Stimulated activated CD4-positive, alpha-beta T cell treated with anti-CD3 and anti-CD28 coated beads, TNF-alpha, amount 100 ng/mL, for 4 hours (primary cell): ENCODE measurements at places on chromosomes 13 and 19.

- no peak for DNase-seq
Observed at GRCh38 chr13:110448677-110449076, 112.8 kb downstream of the RAB20 start.

DNA sequence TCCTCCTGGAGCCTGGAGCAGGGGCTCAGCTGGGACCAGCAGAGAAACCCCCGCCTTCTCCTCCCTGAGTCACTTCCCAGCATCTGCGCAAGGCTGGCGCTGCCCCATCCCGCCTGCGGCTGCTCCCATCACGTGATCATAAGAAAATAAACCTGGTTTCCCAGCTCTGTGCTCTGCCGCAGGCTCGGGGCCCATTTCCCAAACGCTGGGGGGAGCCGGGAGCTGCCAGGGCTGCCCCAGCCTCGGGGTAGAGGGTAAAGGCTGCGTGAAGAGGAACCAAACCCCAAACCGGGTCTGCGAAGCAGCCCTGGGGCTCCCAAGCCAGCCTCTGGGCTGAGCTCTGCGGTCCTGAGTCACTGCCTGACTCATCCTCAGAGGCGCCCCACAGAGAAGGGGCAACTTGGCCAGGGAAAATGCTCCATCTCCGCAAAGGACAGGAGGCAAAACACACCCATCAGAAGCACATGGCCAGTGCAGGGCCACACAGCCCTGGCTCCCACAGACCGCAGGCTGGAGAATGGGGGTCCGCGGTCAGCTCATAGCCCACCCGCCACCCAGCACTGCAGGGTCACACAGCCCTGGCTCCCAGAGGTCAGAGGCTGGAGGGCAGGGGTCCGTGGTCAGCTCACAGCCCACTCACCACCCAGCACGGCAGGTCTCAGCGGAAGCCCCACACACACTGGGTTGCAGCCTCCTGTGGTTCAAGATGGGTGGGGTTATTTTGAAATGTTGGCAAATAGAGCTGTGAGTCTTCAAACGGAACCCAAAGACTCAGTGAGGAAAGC lies 67.1 kb downstream of the RASA3 start:
- peak; percentile 61 for DNase-seq

DNA sequence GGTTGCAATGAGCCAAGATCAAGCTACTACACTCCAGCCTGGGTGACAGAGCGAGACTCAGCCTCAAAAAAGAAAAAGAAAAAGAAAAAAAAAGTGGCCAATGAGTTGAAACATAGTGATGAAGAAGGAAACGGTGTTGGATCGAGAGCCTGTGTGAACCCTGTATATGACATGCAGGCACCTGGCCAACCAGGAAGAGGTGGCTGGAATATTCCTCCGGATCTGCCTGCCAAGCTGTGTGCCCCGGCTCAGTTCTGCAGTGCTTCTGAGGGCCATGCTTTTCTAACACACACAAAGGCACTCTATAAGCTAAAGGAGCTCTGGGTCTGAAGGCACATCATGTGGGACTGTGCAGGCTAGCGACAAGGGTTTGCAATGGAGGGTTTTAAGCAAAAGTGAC lies 3.7 kb upstream of the ZNF444 start:
- DNase-seq, result no peak

DNA sequence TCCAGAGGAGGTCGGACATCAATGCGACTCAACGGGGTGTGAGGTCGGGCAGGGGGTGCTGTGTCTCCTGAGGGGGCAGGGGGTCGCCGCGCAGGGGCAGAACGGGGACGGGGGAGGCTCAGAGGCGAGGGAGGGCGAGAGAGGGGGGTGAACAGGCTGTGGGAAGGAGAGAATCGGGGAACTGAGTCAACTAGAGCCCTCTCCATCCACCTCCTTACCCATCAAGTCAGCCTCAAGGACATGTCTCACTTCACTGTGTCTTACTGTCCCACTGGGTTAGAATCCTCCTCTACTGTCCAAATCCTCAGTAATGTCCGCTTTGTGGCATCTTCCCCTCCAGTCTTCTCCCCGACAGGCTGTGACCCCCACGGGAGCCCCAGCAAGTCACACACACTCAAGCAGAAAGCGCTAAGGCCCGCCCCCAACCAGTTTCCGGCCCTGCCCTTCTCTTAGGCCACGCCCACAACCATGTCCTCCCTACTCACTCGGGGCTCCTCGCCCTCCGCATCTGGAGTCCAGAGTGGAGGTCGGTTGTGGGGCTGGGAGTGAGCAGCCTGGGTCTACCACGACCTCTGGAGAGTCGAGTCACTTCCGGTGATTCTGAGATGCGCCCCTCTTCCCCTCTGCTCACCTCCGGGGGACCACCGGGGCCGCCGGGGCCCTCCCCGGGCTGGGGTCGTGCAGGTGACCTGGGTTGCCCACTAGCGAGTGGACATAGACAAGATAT lies 9.3 kb downstream of the PLEKHA4 start:
- DNase-seq, result peak; percentile 70

GRCh38 chr19:17778251-17778967 lies 16.5 kb upstream of the B3GNT3 start:
- DNase-seq, result no peak

DNA sequence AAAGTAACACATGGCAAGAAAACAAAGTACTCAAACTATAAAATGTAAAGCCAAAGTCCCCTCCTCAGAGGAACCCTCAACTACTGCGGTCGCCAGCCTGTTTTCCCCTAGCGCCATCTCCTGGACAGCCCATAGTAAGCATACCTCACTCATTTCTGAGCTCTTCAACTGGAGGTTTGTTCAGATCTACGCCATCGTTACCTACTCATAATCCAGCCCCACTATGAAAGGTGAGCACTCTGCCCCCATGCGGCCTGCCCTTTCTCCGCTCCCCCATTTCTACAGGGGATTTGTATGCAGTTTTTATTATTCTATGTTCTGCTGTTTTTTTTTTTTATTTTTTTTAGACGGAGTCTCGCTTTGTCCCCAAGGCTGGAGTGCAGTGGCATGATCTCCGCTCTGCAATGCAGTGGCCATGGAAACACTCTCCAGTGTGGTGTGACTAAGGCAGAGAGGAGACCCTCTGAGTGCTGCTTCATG lies 26.2 kb downstream of the OPA3 start:
- peak; percentile 32 for DNase-seq

DNA sequence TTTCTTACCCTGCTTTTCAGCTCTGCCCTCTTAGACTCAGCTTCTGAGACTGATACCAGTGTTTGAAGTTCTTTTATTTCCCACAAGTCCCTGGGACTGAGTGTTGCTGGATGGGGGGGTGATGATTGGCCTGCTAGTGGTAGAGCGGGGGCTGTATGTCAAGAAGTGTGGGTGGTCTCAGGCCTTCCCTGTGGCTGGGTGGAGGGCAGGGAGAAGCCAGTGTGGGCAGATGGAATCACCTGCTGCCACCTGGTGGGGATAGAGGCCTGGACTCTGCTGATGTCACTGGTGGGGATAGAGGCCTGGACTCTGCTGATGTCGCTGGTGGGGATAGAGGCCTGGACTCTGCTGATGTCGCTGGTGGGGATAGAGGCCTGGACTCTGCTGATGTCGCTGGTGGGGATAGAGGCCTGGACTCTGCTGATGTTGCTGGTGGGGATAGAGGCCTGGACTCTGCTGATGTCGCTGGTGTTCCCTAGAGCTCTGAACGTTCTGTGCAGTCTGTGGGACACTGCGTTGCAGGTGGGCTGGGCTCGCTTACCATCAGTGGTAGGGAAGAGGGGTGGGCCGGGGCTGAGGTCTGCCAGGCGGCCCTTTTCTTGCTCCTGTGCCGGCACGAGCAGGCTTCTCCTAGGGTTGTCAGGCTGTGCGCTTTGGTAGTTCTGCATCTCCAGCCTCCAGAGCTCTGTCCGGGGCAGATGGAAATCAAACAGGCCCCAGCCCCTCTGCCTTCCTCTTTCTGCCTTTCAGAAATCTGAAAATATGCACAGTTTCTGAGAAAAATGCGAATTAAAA lies 101.3 kb downstream of the ARHGEF7 start:
- DNase-seq, result peak; percentile 15

- DNase-seq, result no peak
Observed at GRCh38 chr19:44647144-44647543, 3.4 kb downstream of the PVR start.

DNA sequence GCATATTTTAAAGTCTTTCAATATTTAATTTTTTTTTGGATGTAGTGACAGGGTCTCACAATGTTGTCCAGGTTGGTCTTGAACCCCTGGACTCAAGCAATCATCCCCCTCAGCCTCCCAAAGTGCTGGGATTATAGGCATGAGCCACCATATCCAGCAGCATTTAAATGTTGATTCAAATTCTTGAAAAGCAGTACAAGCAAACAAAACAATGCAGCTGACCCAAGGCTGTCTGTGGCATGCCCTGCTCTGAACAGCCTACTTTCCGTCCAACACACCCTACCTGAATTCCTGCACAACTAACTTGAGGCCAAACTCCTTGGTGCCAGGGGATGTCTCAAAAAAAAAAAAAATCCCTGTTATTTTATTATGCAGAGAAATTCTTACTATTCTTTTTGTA lies 23.0 kb downstream of the NEK5 start:
- DNase-seq, result no peak

DNA sequence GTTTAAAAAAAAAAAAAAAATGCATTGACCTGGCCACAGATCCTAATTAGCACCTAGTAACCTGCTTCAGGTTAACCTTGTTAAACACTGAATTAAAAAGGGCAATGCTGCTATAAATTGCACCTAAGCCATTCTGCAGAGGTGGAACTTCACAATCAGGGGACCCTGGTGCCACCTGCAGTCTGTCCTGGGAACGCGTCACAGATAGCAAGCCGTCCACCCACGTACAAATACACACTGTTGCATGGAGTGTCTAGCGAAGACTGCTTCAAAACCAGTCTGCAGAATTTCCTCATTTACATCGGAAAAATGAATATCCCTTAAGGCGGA lies 169.3 kb downstream of the COL4A1 start:
- peak; percentile 12 for DNase-seq

DNA sequence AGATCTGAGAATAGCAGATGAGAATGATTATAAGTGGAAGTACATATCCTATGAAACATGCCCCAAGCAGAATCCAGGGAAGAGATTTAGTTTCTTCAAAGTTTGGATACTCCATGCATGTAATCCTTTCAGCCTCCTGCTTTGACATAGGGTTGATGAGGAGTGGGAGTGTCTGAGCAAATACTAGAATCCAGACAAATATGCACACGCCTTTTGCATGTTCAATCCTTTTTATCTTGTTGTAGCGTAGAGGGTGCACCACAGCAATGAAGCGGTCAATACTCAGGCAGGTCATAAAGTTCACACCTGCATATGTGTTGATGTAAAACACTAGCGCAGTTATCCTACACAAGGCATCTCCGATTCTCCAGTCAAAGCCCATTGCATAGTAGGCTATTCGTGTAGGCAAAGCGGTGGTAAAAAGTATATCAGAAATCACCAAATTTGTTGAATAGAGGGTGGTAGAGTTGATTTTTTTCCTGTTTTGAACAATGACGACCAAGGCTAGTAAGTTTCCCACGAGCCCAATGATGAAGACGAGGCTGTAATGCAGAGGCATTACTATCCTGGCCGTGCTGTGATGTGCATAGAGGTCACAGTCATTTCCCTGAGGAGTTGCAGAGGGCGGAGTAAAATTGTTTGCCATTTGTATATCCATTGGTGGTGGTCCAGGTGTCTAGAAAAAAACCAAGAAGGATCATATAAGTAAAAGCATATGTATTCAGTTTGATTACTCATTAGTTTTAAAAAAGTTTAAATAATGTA lies 11.5 kb downstream of the GPR183 start:
- no peak for DNase-seq

DNA sequence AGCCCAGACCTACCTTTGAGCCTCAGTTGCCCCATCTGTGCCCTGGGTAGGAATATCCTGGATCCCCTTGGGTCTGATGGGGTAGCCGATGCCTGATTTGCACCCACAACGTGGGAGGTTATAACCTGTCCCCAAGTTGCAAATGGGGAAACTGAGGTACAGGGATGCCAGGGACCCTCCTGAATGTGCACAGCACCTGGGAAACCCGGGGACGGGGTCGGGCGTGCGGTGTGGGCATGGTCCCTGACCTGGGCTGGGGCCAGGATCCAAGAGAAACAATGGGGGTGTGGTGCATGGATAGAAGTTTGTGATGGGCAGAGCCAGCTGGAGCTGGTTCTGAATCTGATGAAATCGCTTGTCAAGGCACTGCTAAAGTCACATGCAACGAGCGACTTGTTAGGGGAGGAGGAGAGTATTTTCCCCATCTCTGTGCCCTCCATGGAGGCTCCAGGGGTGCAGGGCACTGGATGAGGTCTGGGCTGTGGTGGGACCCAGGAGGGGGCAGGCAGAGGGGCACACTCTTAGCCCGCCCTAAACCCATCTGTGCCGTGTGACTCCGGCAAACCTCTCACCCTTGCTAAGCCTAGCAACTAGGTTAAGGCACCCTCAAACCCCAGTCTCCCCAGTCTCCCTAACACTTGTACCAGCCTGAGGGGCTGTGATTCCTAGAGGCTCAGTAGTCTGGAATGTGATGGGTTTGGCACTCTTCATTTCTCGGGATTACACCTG lies 749 bp downstream of the GDF15 start:
- DNase-seq, result no peak

GRCh38 chr13:61414686-61415057 lies 977 bp downstream of the PCDH20 start:
- no peak for DNase-seq

- DNase-seq, result no peak
Observed at GRCh38 chr13:94712812-94713560, 641 bp upstream of the SOX21 start.
